ENCODE measurements at places on chromosomes 7 and 10. TPM values are rescaled to one million over a fixed set of nuclear protein-coding genes. Genes with fewer than 3 reads are reported as not detected.

DNA sequence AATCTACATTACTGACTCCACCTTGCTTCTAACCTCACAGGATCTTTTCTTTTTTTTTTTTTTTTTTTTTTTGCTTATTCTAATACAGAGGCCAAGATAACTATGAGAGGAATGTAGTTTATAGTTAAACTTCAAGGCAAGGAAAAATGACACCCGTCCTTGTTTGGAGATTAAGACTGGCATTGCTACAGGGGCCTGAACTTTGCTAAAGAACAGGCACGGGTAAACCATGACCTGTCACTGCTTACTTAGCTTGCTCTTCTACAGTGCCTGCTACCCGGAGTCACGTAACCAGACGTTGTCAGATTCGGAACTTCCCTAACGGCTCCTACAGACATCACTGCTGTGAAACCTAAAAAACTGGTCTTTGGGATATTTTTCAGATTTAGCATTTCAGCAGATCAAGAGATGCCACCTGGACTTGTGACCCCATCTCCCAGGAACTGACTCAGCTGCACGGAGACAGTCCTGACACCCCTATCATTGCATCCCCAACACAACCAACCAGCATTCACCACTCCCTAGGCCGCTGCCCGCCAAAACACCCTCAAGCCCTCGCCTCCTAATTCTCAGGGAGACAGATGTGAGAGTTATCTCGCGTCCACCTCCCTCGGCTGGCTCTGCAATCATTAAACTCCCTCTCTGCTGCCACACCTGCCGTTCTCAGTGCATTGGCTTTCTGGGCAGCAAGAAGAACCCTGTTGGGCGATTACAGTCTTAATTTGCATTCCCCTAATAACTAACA lies 27.5 kb downstream of the MAD1L1 start:
- DNase-seq: no peak

GRCh38 chr10:62640411-62640810 lies 164.1 kb upstream of the ADO start:
- DNase-seq: no peak

Gene MSMB
- not detected for polyA plus RNA-seq

Gene ANXA8
- polyA plus RNA-seq: 481 TPM

GRCh38 chr7:52525772-52526341 lies 509.6 kb upstream of the POM121L12 start:
- no peak for DNase-seq

DNA sequence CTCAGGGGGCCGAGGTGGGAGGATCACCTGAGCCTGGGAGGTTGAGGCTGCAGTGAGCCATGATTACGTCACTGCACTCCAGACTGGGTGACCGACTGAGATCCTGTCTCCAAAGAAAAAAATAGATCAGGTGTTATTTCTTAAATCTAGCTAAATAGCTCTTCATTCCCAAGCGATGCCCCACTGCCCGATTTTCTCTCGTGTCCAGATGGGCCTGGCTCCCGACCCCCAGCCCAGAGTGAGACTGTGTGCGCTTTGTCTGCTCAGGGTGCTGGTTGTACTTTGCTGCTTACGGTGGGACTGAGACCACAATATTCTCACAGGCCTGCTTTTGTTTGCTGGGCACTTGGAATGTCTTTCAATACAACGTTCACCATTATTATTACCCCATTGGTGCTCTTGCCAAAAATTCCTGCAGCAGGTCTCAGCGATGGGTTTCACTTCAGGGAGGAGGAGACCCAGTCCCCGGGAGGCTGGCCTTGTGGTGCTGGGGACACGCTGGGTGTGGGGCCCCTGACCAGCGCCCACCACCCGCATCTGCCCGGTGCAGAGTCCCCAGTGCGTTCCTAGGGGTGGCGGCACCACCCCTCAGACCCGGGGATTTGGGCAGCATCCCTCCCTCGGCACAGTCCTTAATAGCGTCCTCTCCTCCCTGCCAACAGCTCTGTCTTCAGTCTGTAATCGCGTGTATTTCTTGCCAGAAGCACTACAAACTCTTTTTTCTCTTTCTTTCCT lies 20.4 kb upstream of the DPYSL4 start:
- DNase-seq: no peak

DNA sequence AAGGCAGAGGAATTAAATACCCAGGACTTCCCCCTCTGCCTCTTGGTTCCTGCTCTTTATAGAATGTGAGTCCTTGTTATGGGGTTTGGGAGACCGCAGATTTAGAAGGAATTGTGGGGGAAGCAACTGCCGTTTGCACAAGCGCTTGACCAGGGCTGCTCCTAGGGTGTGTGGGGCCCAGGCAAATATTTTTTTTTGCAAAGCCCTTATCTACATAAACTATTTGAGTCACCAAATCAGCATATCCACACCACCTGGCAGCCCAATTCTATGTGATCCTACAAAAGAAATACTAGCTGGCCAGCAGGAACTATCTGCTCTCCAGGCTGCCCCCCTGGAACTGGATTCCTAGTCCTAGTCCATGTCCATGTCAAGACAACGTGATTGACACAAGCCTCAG lies 33.4 kb upstream of the YAE1 start:
- no peak for DNase-seq
